ENCODE measurements at places on chromosomes 7 and 10. TPM values are rescaled to one million over a fixed set of nuclear protein-coding genes. Genes with fewer than 3 reads are reported as not detected.

- no peak for DNase-seq
These were observed 26.4 kb downstream of the MAPK8 start for GRCh38 chr10:48332871-48333216.

DNA sequence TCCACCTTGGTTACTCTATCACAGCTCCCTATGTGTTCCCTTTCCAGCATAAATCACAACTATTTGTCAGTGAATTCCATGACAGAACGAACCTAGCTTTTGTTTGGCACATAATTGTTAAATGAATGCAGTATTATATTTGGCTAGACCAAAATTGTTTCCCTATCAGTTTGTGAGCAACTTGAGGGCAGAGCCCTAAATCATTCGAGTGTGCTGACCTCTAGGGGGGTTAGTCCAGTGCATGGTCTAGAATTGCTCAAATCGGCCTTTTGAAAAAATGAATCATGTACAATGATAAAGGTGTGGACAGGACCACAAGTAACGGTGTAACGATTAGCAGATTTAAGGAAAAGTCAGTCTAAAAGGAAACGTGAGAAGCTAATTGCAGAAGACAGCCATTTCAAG is 475 bp upstream of the NRBF2 start:
- DNase-seq, result no peak

DNA sequence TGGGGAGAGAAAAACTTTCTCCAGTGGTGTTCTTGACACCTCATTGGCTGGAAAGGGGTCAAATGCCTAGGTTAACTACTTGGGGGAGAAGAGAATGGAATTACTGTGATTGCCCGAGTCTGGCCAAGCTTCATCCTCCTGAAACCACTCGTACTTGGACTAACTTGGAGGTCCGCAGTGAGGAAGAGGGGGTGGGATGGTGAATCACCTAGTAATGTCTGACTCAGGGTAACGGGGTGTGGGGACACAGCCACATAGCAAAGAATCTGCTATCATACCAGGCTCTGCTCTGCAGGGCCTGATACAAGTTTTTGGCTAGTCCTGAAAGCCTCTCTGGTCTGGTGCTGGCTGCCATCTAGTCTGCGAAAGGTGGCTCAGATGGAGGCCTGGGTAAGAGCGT is 190.9 kb downstream of the RPS24 start:
- DNase-seq, result no peak

- DNase-seq, result no peak
These were observed 482.7 kb downstream of the CCSER2 start for GRCh38 chr10:84811113-84811512.

DNA sequence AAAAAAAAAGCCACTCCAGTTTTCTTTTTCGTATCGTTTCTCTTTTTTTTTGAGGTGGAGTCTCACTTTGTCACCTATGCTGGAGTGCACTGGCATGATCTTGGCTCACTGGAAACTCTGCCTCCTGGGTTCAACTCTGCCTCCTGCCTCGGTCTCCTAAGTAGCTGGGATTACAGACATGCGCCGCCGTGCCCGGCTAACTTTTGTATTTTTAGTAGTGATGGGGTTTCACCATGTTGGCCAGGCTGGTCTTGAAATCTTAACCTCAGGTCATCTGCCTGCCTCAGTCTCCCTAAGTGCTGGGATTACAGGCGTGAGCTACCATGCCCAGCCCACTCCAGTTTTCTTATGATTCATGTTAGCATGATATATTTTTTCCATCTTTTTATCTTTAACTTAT is 92.7 kb downstream of the ANKRD61 start:
- no peak for DNase-seq

DNA sequence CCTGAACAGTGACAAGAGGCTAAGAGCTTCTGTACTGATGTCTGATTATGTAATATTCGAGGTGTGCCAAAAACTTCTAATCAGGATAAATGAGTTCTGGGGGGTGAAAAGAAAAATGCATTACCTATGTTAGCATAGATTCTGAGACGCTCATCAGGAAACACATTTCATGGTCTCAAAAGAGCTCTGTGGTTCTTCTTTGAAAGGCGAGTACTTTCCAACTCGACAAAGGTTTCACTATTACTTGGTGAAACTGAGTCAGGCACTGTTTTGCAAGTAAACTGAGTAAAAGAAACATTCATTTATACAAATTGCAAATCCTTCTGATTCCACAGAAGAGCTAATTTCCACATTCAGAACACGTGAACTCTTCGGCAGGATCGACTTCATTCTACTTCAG is 523.2 kb downstream of the GATA3 start:
- DNase-seq, result no peak

DNA sequence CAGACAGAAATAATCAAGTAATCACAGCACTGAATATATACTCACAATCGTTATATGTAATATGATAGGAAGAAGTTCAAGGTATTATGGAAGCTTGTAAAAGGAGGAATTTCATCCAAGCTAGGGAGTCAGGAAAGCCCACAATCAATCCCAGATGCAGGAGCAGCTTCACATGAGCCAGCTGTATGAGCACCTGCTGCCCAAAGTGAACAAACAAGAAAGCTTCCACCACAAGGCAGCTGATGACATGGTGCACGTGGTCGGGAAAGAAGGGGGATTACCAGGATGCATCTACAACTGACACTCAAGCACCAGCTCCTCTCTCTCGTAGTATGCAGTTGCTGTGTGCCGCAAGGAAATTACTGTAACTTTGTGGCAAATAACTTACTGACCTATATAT is 225.2 kb downstream of the XPNPEP1 start:
- DNase-seq, result no peak

- DNase-seq, result no peak
These were observed 726.7 kb upstream of the GALNT17 start for GRCh38 chr7:70405241-70405640.

GRCh38 chr7:13990984-13991790 is 1.7 kb upstream of the ETV1 start:
- peak; percentile 98 for DNase-seq

GRCh38 chr7:47537716-47538675 is 43.9 kb downstream of the TNS3 start:
- DNase-seq, result no peak

DNA sequence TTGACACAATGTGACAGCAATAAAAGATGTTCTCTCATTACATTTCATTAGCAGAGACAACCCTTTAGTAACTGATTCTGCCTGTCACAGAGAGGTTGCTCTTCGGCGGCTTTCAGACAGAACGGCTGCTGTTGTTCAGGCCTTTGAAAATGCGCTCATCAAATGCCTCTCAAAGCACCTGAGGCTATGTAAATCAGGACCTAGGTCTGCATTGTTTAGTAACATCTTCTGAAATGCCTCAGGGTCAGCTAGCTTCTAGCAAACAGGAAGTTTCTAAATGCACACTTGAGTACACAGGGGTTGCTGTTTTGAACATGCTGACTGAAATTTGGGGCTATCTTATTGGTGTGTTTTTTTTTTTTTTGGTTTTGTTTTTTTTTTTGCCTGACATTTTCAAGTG is 143.3 kb upstream of the DKK1 start:
- DNase-seq, result no peak

GRCh38 chr10:8300925-8301324 is 246.4 kb downstream of the GATA3 start:
- DNase-seq, result no peak

DNA sequence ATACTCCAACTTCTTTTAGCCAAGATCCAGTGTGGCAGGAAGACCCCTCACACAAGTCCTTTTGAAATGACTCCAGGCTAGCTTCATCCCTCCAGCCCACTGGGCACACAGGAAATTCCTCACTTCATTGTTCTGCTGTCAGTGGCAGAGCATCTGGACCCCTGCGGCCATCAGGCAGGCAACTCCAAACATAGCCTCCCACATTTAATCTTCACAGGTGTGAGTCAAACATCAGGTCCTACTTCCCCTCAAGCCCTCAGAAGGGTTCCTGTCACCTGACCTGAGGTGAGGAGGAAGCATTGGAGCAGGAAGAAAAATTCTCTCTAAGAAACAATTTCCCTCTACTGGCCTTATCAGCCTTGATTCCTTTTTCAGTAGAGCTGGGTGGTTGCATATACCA is 51.1 kb upstream of the C1GALT1 start:
- no peak for DNase-seq

DNA sequence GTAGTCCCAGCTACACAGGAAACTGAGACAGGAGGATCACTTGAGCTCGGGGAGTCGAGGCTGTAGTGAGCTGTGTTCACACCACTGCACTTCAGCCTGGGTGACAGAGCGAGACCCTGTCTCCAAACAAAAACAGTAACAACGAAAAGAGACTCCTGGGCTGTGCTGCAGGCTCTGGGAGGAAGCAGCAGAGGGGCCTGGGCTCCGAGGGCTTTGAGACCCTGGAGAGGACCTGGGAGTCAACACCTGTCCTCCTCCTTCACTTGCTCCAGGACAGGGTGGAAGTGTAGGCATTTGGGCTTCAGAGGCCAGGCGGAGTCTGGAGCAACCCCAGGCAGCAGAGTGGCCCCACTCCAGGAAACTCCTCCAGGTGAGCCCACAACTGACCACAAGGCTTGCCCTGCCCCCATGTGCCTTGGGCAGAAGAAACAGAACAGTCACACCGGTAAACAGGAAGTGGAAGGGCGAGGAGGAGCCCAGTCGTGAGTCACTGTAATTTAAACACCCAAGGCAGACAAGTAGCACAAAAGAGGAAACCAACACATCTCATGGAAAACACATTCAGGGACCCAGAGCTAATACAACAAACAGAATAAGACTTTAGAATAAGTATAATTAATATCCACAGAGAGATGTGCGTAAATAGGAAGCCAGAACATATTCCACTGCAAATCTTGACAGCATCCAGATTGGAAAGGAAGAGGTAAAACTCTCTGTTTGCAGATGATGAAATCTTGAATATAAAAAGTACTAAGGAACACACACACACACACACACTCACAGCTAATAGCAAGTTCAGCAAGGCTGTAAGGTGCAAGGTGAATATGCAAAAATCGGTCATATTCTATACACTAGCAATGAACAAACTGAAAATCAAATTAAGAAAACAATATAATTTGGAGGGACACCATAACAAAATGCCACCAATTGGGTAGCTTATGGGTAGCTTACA is 20.5 kb upstream of the RASGEF1A start:
- no peak for DNase-seq

GRCh38 chr7:121078701-121079227 is 90.3 kb downstream of the CPED1 start:
- DNase-seq, result no peak

- no peak for DNase-seq
These were observed 75.2 kb downstream of the PARD3 start for GRCh38 chr10:34739915-34740314.

DNA sequence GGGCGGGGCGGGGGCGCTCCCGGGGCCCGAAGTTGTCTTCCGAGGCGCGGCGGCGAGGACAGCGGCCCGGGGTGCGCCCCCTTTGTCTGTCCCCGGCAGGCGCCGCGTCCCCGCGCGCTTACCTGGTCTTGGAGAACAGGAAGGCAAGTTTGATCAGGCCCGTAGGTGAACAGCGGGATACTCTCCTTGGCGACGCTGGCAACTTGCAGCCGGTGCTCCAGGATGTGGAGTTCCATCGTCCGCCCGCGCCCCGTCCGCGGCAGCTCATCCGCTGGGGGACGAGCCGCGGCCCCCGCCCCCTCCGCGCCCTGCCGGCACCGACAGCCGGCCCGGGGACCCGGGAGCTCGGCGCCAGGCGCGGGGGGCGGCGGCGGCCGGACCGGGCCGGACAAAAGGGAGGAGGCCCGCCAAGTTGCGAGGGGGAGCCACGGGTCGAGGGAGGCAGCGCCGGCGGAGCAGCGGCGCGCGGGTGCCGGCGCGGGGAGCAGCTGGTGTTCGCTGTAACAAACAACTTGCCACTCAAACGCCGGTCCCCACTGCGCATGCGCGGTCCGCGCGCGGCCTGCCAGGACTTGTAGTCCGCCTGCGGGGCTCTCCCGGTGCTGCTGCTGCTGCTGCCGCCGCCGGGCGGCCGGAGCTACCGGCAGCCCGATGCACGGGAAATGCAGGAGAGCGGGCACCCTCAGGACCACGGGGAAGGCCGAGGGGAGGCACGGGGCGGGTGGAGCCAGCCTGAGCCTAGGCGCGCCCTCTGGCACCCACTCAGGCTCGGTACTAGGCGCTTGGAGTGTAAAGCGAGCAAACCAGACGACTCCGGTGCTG is 35.6 kb upstream of the SPDYE3 start:
- DNase-seq, result peak; percentile 96

NOD1 gene
- 48.7 TPM for total RNA-seq

AGAP6 gene
- 13.8 TPM for total RNA-seq

VWC2 gene
- not detected for total RNA-seq

THSD7A gene
- total RNA-seq, result 7.8 TPM

PAX2 gene
- total RNA-seq, result not detected

SPDYE6 gene
- not detected for total RNA-seq

SLC29A4 gene
- 10.2 TPM for total RNA-seq

AKR1C2 gene
- 51.7 TPM for total RNA-seq

ABCB4 gene
- 0.74 TPM for total RNA-seq
